ENCODE measurements at places on chromosomes 2 and 18. TPM values are rescaled to one million over a fixed set of nuclear protein-coding genes. Genes with fewer than 3 reads are reported as not detected.

CGREF1 gene
- 1.2 TPM for total RNA-seq

TMEM169 gene
- total RNA-seq = 0.69 TPM

GRCh38 chr2:196851088-196851487, 41.9 kb upstream of the C2orf66 start:
- DNase-seq = no peak

REG1B gene
- total RNA-seq = not detected

DNA sequence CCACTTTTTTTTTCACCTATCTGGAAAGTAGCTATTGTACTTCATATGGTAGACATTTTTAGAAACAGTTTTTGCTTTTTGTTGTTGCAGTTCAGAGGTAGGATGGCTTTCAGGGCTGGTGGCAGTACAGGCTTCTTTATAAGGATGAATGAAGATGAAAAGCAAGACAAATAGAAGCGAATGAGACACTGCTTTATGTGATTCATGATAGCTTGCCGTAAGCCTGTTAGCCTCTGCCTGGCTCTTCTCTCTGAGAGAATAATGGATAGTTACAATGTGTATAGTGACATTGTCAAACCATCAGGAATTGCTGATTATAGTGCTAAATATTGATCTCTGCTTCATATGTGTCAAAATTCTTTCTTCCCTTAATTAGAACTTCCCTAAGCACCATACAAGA, 173.7 kb downstream of the NR4A2 start:
- DNase-seq = no peak

CCDC141 gene
- total RNA-seq = 61.6 TPM

- DNase-seq = no peak
Measured at GRCh38 chr2:238652771-238653157, 195.1 kb upstream of the TWIST2 start.

DNA sequence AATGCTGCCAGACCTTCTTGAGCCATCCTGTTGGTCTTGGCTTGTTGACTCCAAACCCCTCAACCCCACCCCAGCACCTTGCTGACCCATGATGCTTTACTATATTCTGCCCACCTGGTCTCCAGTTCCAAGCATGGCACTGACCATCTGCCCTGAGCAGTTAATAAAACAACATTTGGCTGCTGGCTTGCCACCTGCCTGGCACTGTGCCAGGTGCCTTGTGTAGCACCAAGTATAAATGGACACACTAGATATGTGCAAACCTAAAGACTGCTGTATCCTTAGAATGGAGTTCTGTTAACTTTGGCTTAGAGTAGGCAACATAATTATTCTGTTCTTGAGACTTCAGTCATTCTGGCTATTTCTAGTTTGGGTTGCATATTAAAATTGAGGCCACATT, 91.4 kb downstream of the ACSL3 start:
- no peak for DNase-seq

- DNase-seq = no peak
Measured at GRCh38 chr2:16156411-16156810, 216.1 kb downstream of the MYCN start.

- DNase-seq = no peak
Measured at GRCh38 chr2:180646756-180647155, 333.6 kb upstream of the UBE2E3 start.

All from upper lobe of left lung (tissue), 6 donors.